Right ventricle myocardium inferior (tissue), 1 donor: ENCODE measurements at places on chromosomes 7 and 10. TPM values are rescaled to one million over a fixed set of nuclear protein-coding genes. Genes with fewer than 3 reads are reported as not detected.

The LAMB4 gene
- total RNA-seq = 0.19 TPM

The C10orf71 gene
- total RNA-seq = 108 TPM

The SPDYE18 gene
- total RNA-seq = 0.41 TPM

DNA sequence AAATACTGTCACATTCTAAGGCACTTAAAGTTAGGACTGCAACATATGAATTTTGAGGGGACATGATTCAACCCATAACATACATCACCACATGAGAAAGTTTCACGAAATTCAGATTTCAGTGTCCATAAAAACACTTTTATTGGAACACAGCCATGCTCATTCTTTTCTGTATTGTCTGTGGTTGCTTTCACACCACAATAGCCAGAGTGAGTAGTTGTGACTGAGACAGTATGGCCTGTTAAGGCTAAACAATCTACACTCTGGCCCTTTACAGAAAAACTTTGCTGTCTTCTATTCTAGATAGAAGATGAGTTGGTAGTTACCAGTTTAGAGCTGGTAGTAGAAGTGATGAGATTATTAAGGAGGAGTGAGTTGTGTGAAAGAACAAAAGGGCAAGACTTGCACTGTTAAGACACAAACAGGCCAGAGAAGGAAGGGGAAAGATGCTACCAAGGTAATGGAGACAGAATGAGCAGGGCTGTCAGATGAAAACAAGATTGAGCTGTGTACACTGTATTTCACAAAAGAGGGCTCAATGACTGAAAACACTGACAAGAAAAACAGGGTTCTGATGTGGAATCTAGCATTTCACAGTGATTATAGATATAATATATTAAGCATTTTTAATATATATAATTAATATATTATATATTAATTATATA, 108.6 kb downstream of the PPP1R3A start:
- no peak for DNase-seq
